Body of pancreas (tissue), 4 donors: ENCODE measurements at places on chromosomes 6 and 20. TPM values are rescaled to one million over a fixed set of nuclear protein-coding genes. Genes with fewer than 3 reads are reported as not detected.

GRCh38 chr6:158037771-158038170 lies 56.1 kb downstream of the SYNJ2 start:
- DNase-seq, result no peak
- H3K4me1 ChIP-seq, result peaks cover 31% of the 10 kb centered on the region
- no peaks in the 10 kb centered on the region for H3K27me3 ChIP-seq
- no peaks in the 10 kb centered on the region for H3K36me3 ChIP-seq

- H3K27me3 ChIP-seq, result no peaks in the 10 kb centered on the region
- no peak for DNase-seq
- no peak overlapping the region for H3K4me3 ChIP-seq
- H3K27ac ChIP-seq, result no peak overlapping the region
- H3K36me3 ChIP-seq, result no peaks in the 10 kb centered on the region
- H3K4me1 ChIP-seq, result no peaks in the 10 kb centered on the region
Measured at GRCh38 chr6:63269470-63269869, 50.3 kb downstream of the LGSN start.

ABHD16B gene
- not detected for total RNA-seq

SAPCD1 gene
- 2.0 TPM for total RNA-seq

DNA sequence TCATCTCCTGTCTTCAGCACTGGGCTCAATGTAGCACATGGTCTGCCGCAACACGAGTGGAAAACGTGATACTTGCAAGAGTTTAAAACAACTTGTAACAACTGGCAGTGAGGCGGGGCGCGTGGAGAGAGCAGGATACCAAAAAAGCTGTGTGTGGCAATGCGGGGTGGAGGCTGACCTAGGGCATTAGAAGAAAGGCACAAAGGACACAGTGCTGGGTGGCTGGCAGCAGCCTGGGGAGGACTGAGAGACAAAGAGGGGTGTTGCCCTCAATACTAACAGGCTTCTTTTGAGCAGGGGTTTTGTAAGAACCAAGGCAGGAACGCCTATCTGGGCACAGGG lies 1.5 kb upstream of the GFOD1 start:
- no peaks in the 10 kb centered on the region for H3K36me3 ChIP-seq
- no peak for DNase-seq
- H3K27ac ChIP-seq, result no peak overlapping the region
- H3K4me1 ChIP-seq, result peaks cover 22% of the 10 kb centered on the region

DNA sequence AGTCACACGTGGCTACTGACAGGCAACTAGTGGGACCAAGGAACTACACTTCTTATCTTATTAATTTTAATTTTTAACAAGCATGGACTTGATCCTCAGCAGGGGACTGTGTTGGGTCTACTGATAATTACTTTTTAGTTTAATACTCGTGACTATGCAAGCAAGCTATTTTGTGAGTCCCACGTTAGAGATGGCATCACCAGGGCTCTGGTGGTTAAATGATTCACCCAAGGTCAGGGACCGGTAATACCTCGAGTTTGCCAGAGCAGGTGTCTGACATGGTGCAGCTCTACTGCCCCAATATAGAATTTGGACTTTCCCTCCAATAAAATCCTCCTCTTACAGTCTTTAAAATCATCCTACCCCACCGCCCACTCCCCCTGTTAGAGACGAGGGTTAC lies 98.6 kb upstream of the RIN2 start:
- H3K4me3 ChIP-seq, result no peak overlapping the region
- H3K27ac ChIP-seq, result no peak overlapping the region
- DNase-seq, result no peak
- H3K36me3 ChIP-seq, result no peaks in the 10 kb centered on the region

LAMA4 gene
- total RNA-seq, result 27.0 TPM

NKAPL gene
- total RNA-seq, result 0.52 TPM

MUC22 gene
- total RNA-seq, result not detected

GRCh38 chr6:56951049-56951831 lies 3.7 kb upstream of the BEND6 start:
- peaks cover 12% of the 10 kb centered on the region for H3K4me1 ChIP-seq
- DNase-seq, result no peak
- no peak overlapping the region for H3K27ac ChIP-seq

DNA sequence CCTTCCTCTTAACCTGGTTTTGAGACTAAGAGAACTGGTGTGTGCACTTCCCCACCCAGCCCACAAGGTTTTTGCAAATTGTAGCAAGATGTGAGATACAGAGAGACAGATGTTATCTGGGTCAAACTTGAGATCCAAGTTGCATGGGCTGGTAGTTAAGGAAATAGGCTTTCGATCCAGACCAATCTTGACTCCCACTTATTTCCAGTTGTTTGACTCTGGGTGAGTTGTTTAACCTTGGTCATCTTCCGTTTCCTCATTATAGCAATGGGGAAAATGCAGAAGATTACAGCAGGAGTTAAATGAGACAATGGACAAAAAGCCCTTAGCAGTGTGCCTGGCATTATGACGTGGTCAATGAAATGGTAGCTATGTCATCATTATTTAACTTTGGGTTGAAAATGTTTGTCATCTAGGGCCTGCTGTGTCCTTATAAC lies 1.7 kb downstream of the SNX21 start:
- H3K36me3 ChIP-seq, result no peaks in the 10 kb centered on the region
- DNase-seq, result no peak
- H3K4me1 ChIP-seq, result peaks cover 24% of the 10 kb centered on the region
- H3K4me3 ChIP-seq, result no peak overlapping the region
- H3K27me3 ChIP-seq, result no peaks in the 10 kb centered on the region

DNA sequence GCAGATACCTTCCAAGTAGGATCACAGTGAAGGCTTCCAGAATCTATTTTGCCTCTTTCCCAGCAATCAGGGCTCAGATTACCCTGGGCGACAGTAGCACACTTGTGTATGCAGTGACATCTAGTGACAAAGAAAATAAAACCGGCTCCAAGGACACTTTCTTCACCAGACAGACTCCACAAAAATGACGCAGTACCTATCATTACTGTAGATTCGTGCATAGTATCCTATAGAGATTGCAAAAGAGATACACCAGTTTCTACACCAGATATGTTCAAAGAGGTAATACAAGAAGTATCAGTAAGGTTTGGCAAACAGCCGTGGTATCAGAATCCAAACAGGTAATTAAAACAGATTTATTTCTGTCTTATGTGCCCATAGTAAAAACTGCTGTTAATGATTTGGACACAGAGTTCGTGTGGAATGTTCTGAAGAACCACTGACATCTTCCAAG lies 600.4 kb upstream of the JAG1 start:
- H3K27me3 ChIP-seq, result no peaks in the 10 kb centered on the region
- peak; percentile 48 for DNase-seq
- no peak overlapping the region for H3K27ac ChIP-seq
- H3K4me1 ChIP-seq, result peaks cover 9% of the 10 kb centered on the region
- H3K4me3 ChIP-seq, result no peak overlapping the region

LMBRD1 gene
- total RNA-seq, result 33.9 TPM

- no peak overlapping the region for H3K27ac ChIP-seq
- no peaks in the 10 kb centered on the region for H3K4me1 ChIP-seq
- no peaks in the 10 kb centered on the region for H3K27me3 ChIP-seq
Measured at GRCh38 chr20:1622450-1622849, 2.6 kb upstream of the SIRPB1 start.

DNA sequence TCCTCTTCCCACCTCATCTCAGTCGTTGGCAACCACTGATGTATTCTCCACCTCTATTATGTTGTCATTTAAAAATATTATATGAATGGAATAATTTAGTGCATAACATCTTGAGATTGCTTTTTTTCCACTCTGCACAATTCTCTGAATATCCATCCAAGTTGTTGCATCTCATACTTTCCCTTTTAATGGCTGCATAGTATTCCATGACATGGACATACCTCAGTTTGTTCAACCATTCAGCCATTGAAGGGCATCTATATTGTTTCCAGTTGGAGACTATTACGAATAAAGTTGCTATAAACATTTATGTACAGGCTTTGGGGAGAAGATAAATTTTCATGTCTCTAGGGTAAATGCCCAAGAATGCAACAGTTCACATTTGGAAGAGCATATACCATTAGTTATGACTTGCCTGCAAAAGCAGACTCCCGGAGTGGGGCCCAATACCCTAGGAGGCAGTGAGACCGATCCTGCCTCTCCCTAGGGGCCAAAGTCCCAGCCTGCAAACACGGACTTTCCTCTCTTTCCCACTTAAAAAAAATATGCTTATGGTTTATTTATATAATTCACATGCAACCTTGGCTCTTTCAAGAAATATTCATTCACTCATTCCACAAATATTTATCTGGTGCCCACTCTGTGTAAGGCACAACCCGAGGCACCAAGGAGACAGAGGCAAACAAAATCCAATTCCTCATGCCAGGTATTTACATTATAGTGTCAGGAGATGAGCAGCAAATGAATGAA lies 227.0 kb upstream of the PMEPA1 start:
- no peak overlapping the region for H3K27ac ChIP-seq
- H3K4me3 ChIP-seq, result no peak overlapping the region
- H3K36me3 ChIP-seq, result no peaks in the 10 kb centered on the region

- H3K27ac ChIP-seq, result no peak overlapping the region
- no peak overlapping the region for H3K4me3 ChIP-seq
- no peaks in the 10 kb centered on the region for H3K27me3 ChIP-seq
- H3K4me1 ChIP-seq, result no peaks in the 10 kb centered on the region
- no peak for DNase-seq
- no peaks in the 10 kb centered on the region for H3K36me3 ChIP-seq
Measured at GRCh38 chr20:64144144-64144912, 19.9 kb upstream of the MYT1 start.

SLC12A5 gene
- not detected for total RNA-seq

DNA sequence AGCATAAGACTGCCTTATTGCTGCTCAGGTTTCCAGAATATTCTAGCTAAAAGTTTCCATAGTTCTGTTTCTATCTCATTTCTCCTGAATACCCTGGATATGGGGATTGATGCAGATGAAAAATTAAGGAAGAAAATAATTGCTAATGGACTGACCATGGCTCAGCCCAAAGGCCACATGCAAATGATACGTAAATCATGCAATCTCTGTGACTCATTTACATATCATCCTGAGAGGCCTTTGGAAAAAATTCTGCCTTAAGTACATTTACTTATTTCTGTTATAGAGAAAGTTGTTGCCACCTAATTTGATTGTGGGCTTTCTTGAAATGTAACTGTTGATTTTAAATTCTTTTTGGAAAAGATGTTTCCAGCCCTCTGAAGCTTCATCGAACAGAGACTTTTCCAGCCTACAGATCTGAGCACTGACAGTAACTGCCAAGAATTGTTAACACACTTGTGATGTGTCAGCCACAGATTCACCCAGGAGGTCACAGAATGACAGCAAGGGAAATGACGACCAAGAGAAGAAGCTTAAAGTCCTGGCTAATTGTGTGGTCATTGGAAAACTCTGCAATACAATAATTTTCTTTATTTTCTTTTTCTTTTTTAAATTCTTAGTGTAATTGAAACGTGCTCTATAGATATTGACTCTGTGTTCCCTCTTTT lies 174.8 kb downstream of the DOK5 start:
- no peaks in the 10 kb centered on the region for H3K36me3 ChIP-seq
- DNase-seq, result no peak
- H3K27me3 ChIP-seq, result no peaks in the 10 kb centered on the region
- H3K4me3 ChIP-seq, result no peak overlapping the region
- H3K27ac ChIP-seq, result no peak overlapping the region

DNA sequence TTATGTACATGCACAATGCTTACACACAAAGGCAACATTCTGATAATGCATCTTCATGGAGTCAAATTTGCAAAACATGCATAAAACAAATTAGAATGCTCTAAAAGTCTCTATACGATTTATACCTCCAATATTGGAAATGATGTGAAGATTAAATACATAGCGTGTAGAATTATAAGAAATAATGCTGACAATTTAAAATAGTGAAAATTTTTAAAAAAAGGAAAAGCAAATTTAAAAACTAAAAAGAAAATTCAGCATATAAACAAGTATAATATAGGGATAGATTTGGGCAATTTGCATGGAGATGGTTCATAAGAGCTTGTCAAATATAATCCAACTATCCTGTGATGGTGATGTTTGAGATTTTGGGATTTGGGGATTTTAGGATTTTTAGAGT lies 14.9 kb downstream of the TCF21 start:
- no peaks in the 10 kb centered on the region for H3K4me1 ChIP-seq
- no peaks in the 10 kb centered on the region for H3K36me3 ChIP-seq
- no peak for DNase-seq

SIGLEC1 gene
- total RNA-seq, result 2.1 TPM

KHDRBS2 gene
- not detected for total RNA-seq

DNA sequence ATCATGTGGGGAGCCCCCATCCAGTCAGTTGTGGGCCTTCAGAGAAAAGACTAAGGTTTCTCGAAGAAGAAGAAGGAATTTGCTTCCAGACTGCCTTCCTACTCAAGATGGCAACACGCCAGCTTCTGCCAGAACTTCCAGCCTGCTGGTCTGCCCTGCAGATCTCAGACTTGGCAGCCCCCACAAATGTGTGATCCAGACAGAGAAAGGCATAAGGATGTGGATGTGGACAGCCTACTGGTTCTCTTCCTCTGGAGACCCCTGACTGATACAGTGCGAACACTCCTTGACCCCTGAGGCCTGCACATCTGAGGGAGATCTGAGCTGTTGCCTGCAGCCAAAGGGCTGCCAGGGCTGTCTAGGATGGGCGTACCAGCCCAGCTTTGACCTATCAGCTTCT lies 8.6 kb downstream of the GABRR1 start:
- H3K27me3 ChIP-seq, result no peaks in the 10 kb centered on the region
- no peak overlapping the region for H3K27ac ChIP-seq

DNA sequence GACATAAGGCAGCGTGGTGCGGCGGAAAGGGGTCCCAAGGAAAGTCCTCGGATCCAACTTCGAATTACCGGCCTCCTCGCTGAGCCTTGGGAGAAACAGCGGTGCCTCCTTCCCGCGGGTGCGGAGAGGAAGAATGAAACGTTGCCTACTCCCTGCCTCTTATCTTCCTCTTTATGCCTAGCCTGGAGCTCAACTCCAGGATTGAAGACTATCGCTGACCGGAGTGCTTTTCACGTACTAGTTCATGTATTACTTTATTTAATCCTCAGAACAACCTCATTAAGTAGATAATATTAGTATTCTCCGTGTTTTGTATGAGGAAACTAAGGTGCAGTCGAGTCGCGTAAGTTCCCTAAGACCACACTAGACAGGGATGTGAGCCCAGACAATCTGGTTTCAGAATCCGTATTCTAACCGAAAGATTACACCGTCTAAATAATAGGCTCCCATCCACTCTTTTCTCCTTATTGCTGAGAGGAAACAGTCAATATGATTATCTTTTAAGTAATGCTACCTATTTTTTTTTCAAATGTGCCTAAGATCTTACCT lies 793 bp upstream of the PDSS2 start:
- no peaks in the 10 kb centered on the region for H3K27me3 ChIP-seq
- peak overlapping the region; percentile 62 for H3K4me3 ChIP-seq
- no peak for DNase-seq
- H3K4me1 ChIP-seq, result peaks cover 16% of the 10 kb centered on the region
- no peaks in the 10 kb centered on the region for H3K36me3 ChIP-seq

DNA sequence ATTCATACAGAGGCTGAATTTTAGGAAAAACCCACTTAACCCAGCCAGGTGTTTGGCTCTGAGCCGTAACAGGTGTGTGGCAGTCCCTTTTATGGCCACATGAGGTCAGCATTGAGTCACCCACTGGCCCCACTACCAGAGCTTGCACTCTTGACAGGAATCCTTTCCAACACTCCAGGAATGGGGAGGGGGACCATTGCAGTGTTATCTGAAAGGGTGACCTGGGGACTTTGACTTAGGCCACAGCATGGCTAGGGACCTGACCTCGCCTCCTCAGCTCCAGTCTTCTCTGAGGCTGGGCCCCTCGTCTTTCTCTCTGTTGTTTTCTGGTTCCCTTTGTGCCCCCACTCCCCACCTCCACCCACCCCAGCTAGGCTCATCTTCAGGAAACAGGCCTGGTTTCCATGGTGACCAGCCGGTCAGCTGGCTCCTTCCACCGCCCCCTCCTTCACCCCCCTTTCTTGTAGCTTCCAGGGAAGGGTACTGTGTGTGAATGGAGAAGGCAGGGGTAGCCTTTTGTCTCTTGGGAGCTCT lies 2.1 kb upstream of the TMEM151B start:
- DNase-seq, result peak; percentile 76
- no peaks in the 10 kb centered on the region for H3K27me3 ChIP-seq
- no peaks in the 10 kb centered on the region for H3K36me3 ChIP-seq
- H3K27ac ChIP-seq, result no peak overlapping the region
- H3K4me3 ChIP-seq, result no peak overlapping the region
